Stimulated activated CD4-positive, alpha-beta T cell treated with anti-CD3 and anti-CD28 coated beads, Interleukin-2, amount 100 ng/mL, for 4 hours (primary cell): ENCODE measurements at places on chromosomes 3 and 15.

- DNase-seq: no peak
Measured at GRCh38 chr3:189688262-189688661, 57.1 kb downstream of the TP63 start.

DNA sequence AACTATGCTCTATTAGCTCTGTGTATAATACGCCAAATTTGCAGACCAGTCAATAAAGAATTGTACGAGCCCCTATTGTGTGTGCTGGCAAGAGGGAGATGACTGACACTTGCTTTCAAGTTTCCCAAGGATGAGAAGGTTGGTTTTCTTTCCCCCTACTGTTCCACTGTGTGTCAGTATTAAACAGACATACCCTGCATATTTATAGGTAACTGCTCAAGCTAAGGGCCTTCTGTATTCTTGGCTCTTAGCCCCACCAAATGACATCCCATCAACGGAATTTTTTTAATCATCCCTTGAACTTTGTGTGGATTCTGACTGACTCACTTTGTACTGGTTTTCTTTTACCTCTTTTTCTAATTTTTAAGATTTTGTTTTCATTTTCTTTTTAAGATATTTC lies 60.6 kb upstream of the GYG1 start:
- no peak for DNase-seq

DNA sequence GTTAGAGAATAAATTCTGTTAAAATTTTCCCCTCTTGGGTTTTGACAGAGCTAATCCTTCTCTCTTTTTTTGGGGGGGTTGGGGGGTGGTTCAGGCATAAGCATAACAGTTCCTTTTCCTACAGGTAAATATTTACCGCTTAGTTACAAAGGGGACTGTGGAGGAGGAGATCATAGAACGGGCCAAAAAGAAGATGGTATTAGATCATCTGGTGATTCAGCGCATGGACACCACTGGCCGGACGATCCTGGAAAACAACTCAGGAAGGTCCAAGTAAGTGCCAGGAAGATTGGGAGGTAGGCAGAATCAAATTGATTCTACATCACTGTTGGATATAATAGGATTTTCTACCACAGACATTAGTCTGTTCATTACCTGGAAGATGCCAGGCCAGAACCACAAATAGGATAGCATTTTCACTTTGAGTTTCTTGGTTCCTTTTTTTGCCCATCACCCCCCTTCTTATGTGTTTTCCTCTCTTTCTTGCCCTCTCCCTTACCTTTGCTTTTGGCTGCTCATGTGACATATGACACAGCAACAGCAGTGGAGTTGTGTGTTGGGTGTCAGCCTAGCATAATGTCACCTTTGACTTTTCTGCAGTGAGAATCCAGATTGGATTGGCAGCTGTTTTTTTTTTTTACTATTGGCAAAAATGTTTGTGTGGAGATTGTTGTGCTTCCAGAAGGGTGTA lies 79.0 kb downstream of the CHD2 start:
- DNase-seq: no peak

DNA sequence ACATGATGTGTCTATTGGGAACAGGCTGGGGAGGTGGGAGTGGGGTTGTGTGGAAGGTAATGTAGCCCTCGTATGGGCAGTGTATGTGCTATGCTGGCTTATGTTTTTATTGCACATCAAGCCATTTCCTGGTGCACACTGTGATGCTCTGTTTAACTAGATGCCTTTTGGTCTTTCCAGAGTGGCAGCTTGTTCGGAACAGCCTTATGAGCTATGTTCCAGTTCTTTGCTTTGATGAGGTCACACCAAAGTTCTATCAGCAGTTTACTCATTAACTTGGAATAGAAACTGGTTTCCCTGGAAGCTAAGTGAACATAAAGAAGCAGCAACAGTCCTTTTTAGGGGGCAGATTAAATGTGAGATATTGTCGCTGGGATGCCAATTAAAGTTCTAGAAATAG lies 133.9 kb downstream of the DIPK2A start:
- no peak for DNase-seq

GRCh38 chr3:108338901-108339545 lies 42.7 kb downstream of the HHLA2 start:
- no peak for DNase-seq

GRCh38 chr3:170656284-170656683 lies 70.4 kb upstream of the SLC7A14 start:
- no peak for DNase-seq

DNA sequence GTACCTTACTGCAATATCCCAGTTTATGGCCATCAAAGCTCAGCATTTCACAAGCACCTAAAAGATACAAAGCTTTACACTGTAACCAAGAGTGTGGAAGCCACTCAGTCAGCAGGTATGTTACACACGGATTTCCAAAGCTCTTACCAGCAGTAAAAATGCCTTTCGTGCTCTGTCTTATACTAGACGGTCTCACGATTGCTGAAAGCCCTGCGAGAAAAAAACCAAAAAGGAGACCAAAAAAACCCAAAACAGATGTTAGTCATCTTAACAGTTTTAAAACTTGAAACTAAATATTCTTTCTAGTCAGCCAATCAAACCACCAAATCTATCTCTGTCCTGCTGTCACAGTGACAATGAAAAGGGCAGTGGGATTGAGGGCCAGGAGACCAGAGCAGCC lies 39.0 kb downstream of the TAMM41 start:
- DNase-seq: no peak

DNA sequence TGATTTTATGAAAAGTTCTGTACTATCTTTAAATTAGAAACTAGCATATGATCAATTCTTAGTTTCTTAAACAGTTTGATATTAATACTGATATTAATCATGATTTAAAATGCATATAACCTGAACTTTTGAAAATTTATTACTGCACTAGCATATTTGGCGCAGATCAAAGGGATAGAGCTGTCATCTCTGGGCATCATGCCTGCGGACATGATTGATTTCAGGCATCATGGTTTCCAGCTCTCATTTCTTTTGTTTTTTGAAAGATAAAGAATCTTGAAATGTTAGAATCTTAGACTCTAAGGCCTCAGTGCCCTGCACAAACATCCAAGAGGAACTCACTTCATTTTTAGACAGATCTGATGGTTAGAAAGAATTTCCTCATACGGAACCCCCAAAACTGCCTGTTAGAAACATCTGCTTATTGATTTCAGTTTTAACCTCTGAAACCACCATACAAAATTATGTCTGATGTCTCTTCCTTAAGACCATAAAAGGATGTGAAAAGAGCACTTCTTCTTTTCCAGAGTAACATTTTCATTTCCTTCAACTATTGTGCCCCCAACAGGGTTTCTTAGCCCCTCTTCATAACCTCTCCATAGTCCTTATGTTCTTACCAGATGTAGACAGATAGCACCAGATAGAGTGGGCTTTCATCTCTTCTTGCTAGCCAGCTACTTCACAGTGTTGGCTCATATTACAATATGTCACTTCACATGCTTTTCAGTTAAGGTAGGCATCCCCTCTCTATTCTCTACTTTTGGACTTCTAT lies 110.8 kb downstream of the BBX start:
- DNase-seq: no peak

- no peak for DNase-seq
Measured at GRCh38 chr15:74408385-74408784, 25.4 kb downstream of the SEMA7A start.

DNA sequence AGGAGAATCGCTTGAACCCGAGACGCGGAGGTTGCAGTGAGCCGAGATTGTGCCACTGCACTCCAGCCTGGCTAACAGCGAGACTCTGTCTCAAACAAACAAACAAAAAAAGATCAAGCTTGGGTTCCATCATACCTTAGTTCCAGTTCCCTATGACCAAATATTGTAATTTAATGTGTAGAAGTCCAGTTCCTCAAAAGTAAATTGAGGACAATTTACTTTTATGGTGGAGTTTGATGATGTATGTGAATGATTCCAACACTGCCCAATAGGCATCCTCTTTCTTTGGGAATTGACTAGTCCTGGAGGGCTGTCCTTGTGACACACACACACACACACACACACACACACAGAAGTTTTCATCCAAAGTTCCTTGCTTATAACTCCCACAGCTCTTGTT lies 2.8 kb upstream of the PKM start:
- no peak for DNase-seq
